GM12865 (cell line): ENCODE measurements at places on chromosomes 3 and 15.

DNA sequence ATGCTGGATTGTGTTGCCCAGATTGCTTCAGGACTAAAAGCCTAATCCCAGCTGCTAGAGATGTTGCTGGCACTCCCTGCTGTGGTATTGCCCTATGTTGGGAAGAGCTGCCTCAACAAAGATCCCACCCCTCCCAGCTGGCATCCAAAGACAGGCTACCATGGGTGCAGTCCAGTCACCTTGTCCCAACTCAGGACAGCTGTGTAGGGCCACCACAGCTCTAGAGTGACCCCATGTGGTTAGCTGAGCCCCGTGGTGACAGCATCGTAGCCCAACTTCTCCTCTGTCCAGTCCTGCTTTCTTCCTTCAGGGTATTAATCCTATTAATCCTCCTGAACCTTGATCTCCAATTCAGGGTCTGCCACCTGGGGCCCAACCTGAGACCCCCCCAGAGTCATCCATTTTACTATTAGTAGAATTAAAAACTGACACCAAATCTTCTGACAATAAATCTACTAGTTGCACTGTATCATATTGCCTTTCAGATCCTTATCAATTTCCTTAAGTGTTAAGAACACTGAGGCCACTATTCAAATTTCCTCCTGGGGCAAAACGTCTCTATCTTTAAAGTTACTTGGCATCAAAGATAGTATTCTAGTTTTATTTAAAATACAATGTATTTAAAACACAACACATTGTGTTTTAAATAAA is 83.5 kb downstream of the AQP9 start:
- peak; percentile 42 for DNase-seq

GRCh38 chr3:142897807-142898206 is 8.9 kb upstream of the PCOLCE2 start:
- DNase-seq, result no peak

GRCh38 chr15:79314811-79315210 is 3.9 kb downstream of the TMED3 start:
- no peak for DNase-seq

GRCh38 chr3:133127381-133127780 is 89.2 kb downstream of the TMEM108 start:
- DNase-seq, result no peak

DNA sequence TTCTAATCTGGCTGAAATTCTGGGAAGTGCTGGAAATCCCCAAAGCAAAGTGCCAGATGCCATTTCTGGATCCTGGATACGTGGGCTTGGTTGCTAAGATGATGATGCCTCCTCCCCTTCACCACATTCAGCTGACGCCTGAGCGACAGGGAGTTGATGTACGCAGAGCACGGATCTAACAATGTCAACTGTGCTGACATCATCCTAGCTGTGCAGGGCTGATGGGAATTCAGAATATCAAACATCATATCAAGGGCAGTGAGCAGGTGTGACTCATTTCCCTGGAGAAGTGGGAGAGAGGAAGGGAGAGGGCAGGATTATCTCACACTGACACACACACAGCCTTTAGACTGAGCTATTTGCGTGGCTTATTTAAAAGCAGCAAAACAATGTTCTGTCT is 92.6 kb upstream of the ZBTB20 start:
- no peak for DNase-seq

- no peak for DNase-seq
These were observed 6.3 kb downstream of the EPHB1 start for GRCh38 chr3:134801204-134801958.

- no peak for DNase-seq
These were observed 647.1 kb upstream of the KCNMB2 start for GRCh38 chr3:177889161-177889560.

GRCh38 chr3:195718477-195718984 is 2.2 kb upstream of the MUC20 start:
- DNase-seq, result no peak

GRCh38 chr15:81265944-81266775 is 57.8 kb downstream of the STARD5 start:
- peak; percentile 87 for DNase-seq

- no peak for DNase-seq
These were observed 39.6 kb downstream of the KLF13 start for GRCh38 chr15:31366169-31366734.

GRCh38 chr15:90412356-90413194 is 24.5 kb downstream of the IQGAP1 start:
- DNase-seq, result peak; percentile 86

GRCh38 chr15:95664450-95664849 is 666.0 kb upstream of the NR2F2 start:
- DNase-seq, result peak; percentile 11

DNA sequence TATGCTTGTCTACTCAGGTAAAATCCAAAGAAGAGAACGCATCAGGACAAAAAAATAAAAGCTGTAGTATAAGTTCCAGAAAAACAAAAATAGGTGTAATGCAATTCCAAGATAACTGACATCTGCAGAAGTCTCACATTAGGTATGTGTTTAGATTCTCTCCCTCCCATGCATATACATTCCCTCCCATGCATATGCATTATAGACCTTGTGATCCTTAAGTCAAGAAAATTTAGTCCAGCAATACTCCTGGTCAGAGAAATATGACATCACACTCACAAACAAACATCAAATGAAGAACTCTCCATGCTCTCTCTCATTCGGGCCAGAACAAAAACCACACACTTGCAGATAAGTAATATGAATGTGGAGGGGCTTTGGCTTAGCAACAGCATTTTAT is 25.3 kb upstream of the STRIT1 start:
- DNase-seq, result no peak

GRCh38 chr3:197798863-197799262 is 7.8 kb downstream of the LRCH3 start:
- DNase-seq, result peak; percentile 78

GRCh38 chr15:41894791-41895463 is 1.1 kb upstream of the SPTBN5 start:
- DNase-seq, result peak; percentile 88

DNA sequence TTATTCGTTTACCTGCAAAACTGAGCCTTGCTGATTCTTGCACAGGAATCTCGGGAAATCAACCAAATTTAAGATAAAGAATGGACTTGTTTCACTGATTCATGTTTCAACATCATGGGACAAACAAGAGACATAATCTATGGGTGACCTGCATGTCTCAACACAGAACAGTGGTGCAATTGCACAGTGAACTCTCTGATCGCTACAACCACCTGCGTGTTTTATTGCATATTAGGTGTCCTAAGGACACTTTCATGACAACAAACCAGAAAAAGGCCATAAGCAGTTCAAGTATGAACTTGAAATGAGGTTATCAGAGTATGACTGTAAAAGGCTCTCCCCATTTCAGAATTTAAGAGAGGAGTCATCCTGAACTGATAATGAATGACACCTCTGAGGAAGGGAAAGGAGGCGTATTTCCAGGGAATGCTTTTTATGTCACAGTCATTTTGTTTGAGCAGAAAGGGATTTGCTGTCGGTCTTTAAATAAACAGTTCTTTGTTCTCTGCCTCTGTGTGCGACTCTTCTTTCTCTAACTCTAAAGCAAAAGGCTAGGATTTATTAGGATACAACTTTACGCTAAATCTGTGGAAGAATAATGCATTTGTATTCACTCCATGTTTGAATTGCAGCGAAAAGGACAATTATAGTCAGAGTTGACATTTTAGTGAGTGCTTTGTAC is 167.2 kb downstream of the RBMS3 start:
- no peak for DNase-seq

- no peak for DNase-seq
These were observed 9.5 kb downstream of the ALG3 start for GRCh38 chr3:184239221-184239620.

DNA sequence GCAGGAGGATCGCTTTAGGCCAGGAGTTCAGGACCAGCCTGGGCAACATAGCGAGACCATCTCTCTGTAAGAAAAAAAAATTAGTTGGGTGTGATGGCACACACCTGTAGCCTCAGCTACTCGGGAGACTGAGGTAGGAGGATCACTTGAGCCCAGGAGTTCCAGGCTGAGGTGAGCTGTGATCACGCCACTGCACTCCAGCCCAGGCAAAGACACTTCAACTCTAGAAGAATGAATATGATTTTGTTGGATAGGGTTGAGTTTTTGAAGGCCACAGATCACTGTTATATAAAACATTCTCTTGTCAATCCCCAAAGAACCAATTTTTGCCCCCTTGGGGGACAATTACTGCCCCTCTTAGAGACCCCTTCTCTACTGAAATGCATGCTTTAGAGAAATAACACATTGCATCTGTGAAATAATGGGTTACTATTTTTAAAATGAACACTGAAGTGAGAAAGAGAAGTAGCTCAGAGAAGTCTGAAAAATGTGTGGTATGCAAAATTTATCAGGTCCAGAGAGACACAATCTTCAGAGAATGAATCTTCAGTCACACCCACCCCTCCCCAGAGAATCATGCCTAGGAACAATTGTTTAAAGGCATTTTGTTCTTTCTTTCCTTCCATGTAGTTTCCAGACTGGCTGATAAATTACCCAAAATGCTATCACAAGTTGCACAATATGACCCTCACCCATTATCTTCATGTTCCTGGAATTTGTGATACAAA is 42.7 kb downstream of the METTL6 start:
- peak; percentile 88 for DNase-seq

DNA sequence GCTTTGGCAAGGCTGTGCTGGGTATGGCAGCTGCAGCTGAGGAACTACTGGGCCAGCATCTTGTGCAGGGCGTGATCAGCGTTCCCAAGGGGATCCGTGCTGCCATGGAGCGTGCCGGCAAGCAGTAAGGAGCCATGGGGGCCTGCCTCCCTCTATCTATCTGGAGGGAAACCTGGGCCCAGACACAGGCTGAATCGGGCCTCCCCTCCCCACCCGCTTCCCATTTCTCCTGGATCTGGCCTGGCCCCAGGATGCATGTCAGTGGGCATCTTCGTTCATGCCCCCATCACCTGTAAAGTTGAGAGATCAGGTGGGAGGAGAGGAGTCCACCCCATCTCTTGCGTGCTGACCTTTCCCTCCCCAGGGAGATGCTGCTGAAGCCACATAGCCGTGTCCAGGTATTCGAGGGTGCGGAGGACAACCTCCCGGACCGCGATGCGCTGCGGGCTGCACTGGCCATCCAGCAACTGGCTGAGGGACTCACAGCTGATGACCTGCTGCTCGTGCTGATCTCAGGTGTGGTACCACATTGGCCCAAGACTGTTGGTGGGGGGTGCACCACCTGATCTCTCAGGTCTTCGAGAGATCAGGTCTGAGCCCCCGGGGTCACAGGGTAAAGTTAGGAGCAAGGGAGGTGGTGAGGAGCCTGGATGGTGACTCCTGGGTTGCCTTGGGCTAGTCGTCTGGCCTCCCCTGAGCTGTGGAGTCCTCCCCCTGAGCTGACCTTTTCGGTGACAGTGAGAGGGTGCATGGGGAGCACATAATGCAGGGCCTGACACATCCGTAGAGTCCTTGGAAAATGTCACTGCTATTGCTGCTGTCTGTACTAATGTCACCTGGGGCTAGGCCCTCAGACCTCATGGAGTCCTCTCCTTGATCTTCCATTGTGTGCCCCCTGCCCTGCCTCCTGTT is 3.2 kb downstream of the GLYCTK start:
- DNase-seq, result no peak

GRCh38 chr3:69490971-69491370 is 105.1 kb upstream of the FRMD4B start:
- DNase-seq, result no peak

- DNase-seq, result peak; percentile 24
These were observed 71.2 kb downstream of the CHDH start for GRCh38 chr3:53775018-53775417.

DNA sequence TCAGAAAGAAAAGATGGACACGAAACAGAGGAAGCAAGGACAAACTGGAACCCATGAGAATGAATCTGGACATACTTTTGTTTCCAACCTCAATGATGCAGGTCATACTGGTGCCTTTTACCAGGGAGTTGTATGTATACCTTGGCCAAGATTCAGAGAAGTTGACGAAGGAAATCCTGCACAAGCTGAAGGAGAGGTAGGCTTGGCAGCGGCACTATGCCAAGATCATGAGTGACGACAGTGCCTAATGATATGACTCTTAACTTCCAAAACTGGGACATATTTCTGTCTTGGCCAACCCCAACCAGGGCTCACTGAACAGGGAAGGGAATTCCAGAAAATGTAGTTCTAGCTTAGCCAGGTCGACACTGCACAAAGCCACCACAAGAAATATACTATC is 149.2 kb upstream of the SLCO3A1 start:
- no peak for DNase-seq
